ENCODE measurements at places on chromosomes 2 and 18.

- DNase-seq = no peak
Observed at GRCh38 chr2:27102329-27102728, 15.8 kb downstream of the KHK start.

GRCh38 chr2:234626566-234627130 lies 129.8 kb upstream of the ARL4C start:
- no peak for DNase-seq

DNA sequence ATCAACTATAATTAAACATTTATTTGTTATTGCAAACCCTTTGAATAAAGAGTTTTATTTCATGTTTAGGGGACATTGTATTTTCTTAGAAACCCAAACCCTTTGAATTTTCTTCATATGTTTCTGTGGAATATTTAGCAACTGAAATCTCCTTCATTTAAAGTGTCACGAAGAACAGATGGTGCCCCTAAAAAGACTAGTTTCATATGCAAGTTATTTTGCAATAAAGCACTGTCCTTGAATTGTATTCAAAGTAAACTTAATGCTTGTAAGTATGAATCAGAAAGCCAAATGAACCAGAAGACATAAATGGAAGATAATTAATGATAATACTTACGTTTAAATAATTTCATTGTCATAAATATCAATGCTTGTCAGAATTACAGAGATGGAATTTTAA lies 151.9 kb upstream of the CWC22 start:
- DNase-seq = no peak

DNA sequence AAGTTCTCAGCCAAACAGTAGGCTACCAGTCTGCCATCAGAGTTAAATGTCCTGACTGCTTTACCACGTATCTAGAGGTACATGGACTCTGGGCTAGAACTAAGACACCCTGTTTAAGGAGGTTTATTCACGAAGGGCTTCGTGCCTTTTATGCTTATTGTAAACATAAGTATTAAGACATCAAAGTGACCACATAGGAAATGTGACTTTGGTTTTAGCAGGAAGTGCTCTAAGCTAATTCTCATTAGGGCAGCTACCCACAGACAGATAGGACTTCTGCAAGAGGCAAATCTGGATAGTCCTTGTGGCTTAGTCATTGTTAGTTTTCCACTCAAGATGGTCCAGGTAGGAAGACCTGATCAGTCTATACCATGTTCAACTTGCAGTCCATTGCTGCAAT lies 233.3 kb upstream of the MGAT5 start:
- peak; percentile 42 for DNase-seq

GRCh38 chr2:38439863-38440262 lies 62.8 kb upstream of the ATL2 start:
- DNase-seq = no peak

- no peak for DNase-seq
Observed at GRCh38 chr2:56184500-56185011, 766 bp downstream of the CCDC85A start.
